GM18507 (cell line): ENCODE measurements at places on chromosomes 6 and 20.

- no peak for DNase-seq
Observed at GRCh38 chr20:408843-409696, 971 bp downstream of the RBCK1 start.

DNA sequence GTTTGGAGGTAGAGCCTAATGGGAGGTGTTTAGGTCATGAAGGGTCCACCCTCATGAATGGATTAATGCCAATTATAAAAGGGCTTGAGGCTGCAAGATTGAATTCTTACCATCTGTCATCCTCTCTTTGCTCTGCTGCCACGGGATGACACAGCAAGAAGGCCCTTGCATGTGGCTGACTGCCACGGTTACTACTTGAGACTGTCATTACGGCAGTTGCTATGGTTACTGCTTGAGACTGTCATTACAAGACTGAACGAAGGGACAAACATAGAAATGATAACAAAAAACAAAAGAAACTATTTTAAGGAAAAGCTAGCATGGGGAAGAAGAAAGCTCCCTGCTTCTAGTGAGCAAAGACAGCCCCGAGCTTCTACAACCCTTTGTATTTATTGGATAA lies 715.0 kb downstream of the TFAP2A start:
- DNase-seq, result no peak

DNA sequence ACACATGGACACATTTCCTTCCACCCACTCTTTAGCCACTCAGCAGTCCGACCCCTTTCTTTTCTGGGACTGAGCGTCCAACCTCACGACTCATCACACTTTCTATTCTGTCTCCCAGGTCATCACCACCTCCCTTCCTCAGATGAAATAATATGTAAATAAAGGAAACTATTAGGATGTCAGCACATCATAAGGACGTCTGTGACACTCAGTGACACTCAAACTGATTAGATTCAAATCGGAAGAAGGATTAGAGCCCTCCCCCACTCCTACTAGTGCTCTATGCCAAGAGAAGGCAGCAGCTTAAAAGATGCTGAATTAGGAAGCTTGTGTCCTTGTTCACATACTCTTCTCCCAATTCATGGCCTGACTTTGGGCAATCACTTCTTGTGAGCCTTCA lies 113.6 kb downstream of the TNFRSF21 start:
- DNase-seq, result no peak

DNA sequence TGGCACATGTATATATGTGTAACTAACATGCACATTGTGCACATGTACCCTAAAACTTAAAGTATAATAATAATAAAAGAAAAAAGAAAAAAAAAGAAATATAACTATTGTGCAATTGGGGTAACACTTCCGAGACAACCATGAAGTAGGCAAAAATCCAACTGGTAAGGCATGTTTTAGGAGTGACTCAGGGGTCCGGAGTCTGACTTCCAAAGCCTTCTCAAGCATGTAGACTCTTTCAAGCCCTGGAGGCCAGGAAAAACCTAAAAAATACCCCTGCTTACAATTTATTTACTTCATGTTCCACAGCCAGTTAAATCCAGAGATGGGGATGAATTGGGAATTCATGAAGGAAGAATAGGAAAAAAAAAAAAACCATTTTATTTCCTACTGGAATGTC lies 161.3 kb upstream of the PHACTR1 start:
- DNase-seq, result no peak

DNA sequence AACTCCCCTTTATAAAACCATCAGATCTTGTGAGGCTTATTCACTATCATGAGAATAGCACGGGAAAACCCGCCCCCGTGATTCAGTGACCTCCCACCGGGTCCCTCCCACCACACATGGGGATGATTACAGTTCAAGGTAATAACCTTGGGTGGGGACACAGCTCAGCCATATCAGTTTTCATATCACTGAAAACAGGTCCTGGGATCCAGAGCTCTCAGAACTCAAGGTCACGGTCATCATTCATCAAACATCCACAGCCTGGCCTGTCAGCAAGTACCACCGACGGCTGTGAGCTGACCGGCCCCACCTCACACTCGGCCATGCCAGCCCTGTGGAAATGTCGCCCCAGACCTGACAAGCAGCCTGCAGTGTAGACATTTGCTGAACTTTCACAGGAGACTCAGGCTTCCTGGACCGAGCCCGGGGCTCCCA lies 14.1 kb upstream of the FRMD1 start:
- DNase-seq, result no peak

DNA sequence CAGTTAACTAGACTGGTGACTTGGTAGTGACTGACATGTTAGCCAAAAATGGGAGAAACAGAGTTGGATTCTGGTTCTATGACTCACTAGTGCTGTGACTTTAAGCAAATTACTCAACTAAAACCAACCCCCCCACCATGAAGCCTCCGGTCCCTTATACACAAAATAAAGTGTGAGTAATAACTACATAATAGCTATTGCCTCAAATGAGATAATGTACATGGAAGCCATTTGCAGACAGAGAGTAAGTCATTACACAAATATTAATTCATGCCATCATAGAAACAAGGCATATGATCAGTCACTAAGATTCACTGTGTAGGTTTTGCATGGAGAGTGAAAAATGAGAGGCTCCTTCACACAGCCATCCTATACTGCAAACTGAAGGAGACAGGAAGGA lies 111.9 kb downstream of the HIVEP2 start:
- no peak for DNase-seq

- DNase-seq, result no peak
Observed at GRCh38 chr6:153588330-153588729, 450.7 kb upstream of the OPRM1 start.

- no peak for DNase-seq
Observed at GRCh38 chr6:8481727-8482126, 46.4 kb upstream of the SLC35B3 start.

DNA sequence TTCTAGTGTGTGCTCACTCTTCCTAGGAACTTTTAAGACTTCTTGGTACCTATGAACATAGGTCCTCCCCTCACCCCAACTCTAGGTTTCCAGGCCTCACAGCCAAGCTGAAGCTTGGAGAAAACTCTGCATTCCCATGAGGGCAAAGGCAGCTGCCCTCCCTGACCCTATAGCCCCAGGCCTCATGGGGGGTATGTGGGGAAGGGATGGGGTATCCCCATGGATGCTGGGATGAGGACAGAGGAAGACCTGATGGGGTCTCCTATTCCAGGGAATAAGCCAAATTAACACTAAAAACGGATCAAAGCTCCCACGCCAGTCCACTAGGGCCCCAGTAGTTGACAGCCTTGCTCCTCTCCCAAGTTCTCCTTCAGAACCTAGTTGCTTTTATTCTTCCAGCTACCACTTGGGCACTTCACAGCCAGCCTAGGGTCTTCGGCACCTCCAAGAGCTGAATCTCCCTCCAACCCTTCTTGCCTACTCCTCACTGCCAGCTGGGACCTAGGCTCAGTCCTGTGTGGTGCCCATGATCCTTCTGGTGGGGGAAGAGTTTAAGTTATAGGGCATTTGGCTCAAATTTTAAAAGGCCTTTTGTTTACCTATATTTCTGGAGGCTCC lies 7.8 kb downstream of the TP53INP2 start:
- DNase-seq, result no peak

GRCh38 chr20:11379257-11380011 lies 538.3 kb upstream of the BTBD3 start:
- DNase-seq, result no peak

DNA sequence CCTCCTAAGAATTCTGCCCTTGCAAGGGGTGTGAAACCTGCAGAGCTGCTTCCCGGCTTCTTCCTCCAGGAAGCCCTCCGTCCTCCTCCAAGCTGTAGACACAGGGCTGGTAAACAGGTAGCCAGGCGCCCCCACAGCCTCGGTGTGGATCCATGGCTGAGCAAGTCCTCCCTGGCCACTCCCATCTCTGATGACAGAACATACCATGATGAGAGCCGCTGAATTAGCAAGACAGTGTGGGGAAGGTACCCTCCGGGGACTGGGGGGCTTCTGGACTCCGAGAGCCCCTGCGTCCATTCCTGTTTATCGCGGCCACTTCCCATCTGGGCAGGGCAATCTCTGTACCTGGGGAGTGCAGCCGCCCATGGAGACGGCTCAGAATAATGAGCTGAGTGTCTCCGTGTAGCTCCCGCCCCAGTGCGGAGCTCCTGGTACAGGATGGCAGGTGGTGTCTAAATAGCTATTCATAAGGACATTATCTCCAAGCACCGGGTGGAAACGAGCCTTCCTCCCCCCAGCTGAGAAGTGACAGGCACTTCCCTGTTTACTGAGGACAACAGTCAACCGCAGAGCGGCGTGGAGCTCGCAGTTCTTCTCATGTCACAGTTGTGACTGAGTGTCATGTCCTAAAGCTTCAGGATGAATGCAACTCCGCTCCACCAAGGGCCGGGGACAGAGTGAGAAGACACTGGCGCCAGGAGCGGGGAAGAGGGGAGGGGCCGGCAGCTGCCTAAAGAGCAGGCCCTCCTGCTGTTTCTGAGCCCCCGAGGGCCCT lies 22.7 kb upstream of the NTSR1 start:
- DNase-seq, result no peak

DNA sequence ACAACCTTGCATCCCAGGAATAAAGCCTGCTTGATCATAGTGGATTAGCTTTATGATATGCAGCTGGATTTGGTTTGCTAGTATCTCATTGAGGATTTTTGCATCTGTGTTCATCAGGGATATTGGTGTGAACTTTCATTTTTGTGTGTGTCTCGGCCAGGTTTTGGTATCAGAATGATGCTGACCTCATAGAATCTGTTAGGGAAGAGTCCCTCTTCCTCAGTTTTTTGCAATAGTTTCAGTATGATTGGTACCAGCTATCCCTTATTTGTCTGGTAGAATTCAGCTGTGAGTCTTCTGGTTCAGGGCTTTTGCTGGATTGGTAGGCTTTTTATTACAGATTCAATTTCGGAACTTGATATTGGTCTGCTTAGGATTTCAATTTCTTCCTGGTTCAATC lies 132.5 kb downstream of the ZFAND3 start:
- no peak for DNase-seq

- DNase-seq, result no peak
Observed at GRCh38 chr6:108157981-108158525, 7.8 kb upstream of the NR2E1 start.

DNA sequence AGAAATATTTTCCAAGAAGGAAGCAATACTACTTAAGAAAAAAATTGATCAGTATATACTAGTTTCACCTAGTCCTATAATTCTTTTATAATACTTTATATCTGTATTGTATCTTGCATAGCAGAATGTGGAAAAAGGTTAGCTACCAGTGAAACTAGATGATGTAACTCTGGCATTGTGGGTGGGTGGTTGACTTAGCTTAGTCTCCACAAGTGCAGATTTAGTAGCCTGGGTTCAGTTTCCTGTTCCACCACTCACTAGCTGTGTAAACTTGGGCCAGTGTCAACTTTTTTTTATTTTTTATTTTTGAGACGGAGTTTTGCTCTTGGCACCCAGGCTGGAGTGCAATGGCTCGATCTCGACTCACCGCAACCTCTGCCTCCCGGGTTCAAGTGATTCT lies 2.0 kb downstream of the MUC21 start:
- DNase-seq, result no peak

- DNase-seq, result no peak
Observed at GRCh38 chr6:153032255-153032882, 29.9 kb upstream of the MTRF1L start.

DNA sequence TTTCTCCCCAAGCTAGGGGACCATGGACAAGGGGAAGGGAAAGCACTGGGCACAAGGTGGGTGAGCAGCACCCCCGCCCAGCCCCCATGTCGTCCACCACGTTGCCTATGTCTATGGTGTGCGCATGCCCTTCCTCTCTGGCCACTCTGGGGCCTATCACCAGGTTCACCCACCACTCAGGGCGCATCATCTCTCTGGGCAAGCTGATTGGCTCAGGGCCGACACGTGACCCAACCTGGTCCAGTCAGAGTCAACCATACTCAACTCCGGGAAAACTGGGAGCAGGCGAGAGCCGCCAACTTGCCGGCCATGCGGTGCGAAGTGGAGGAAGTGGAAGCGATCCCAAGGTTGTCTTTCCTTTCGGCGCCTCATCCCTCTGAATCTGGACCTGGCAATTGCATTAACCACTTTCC lies 25.9 kb downstream of the ACSS1 start:
- no peak for DNase-seq

DNA sequence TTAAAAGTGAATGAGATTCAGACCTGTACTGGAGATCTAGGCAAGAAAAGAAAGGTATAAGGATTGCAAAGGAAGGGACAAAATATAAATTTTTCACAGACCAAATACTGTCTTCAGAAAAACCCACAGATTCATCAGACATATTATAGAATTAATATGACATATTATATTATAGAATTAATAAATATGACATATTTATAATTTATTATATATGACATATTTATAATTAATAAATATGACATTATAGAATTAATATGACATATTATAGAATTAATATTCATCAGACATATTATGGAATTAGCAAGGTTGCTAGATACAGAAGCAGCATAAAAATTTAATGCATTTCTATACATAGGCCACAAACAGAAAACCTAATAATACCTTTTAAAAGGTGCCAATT lies 44.7 kb upstream of the GNRH2 start:
- no peak for DNase-seq

GRCh38 chr6:77038807-77039206 lies 424.5 kb downstream of the HTR1B start:
- DNase-seq, result no peak

DNA sequence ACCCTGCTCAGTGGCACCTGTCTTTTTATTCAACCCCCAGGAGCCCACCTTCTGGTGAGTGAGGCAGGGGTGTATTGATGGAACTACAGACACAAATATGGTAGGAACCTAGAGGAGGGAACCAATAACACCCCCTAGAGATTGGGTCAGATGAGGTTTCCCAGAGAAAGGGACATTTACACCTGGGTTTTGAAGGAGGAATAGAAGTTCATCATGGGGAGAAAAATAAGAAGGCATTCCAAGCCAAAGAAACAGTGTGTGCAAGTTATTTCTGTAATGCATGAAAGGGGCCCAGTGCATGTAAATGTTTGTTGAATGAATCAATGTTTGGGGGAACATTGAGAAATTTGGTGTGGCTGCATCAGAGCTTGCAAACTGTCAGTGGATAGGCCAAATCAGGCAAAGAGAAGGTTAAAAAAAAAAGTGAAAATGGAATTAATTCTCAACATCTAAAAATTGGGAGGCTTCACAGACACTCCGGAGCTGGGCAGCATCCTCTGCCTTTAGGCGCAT lies 11.1 kb upstream of the KIAA1755 start:
- no peak for DNase-seq

DNA sequence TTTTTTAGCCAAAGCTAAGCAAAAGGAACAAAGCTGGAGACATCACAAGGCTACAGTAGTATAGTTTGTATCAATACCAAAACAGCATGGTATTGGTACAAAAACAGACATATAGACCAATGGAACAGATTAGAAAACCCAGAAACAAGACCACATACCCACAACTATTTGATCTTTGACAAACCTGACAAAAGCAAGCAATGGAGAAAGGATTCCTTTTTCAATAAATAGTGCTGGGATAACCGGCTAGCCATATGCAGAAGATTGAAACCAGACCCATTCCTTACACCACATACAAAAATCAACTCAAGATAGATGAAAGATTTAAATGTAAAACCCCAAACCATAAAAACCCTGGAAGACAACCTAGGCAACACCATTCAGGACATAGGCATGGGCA lies 5.0 kb downstream of the RFPL4B start:
- no peak for DNase-seq
